ENCODE measurements at places on chromosomes 2 and 18. TPM values are rescaled to one million over a fixed set of nuclear protein-coding genes. Genes with fewer than 3 reads are reported as not detected.
A peak's percentile ranks its signal among the peaks of the same experiment; 100 is the strongest.

The NTSR2 gene
- polyA plus RNA-seq = not detected

GRCh38 chr2:95334916-95335641 is 37.9 kb downstream of the KCNIP3 start:
- DNase-seq = no peak

DNA sequence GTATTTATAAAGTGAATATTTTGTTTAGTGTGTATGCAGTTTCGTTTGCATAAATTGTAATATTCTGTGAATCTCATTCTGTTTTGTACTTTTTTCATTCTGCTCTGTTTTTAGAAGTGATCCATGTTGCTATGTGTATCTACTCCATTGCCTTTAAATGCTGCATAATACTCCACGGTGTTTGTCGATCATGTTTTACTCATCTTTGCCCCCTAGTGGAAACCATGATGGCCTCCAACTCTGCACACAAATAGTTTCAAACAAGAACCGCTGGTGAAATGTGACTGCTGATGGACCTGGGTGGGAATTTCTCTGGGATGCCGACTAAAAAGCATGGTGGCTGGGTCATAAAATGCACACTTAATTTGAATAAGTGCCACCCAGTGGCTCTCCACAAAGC is 32.0 kb upstream of the SKOR2 start:
- no peak for DNase-seq

- DNase-seq = no peak
These were observed 1.3 kb downstream of the DUSP2 start for GRCh38 chr2:96143848-96144480.

The MC5R gene
- 2.2 TPM for polyA plus RNA-seq

DNA sequence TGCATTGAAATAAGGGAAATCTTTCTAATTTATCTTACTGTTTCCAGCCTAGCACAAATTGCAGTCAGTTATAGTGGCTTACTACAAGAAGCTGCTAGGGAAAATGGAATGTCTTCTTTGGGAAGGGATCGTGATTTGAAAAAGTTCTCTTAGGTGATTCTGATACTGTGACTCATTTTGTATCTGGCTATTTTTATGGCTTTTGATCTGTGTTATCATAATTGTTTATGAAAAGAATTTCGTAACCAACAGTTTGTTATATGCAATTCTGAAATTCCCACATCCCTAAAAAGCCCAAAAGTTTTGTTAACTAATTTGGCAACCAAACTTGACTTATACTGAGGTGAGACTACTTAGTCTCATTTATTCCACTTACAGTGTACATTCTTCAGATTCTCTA is 12.4 kb downstream of the PTPN4 start:
- no peak for DNase-seq

- DNase-seq = peak; percentile 27
These were observed 157.4 kb downstream of the TAF4B start for GRCh38 chr18:26383454-26384270.

The UGT1A10 gene
- not detected for polyA plus RNA-seq

DNA sequence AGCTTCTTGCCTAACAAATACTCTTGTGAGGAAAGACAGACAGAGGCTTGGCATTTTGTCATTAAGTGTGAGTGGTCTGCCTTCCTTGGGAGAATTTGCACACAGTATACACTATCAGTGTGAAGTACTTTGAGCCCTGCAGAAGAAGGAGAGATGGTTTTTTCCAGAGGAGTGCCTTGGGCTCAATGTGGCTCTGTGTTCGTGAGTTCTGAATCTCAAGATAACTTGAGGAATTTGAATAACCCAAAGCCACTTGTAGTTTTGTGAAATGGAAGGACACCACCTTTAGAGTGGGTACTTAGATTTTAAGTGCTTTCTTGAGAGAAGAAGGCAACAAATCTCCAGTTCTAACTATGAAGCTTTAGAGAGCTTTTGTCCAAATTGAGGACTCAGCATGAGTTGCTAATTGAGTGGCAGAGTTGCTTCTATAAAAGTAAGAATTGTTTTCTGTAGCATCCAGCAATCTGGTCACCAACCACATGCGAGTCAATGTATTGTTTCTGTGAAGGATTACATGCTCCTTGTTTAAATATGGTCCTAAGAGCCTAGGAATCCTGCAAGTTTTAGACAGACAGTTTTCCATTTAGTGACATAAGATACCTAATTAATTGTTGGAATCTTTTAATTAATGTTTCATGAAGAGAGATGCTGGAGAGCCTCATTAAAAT is 68.3 kb downstream of the BABAM2 start:
- no peak for DNase-seq

DNA sequence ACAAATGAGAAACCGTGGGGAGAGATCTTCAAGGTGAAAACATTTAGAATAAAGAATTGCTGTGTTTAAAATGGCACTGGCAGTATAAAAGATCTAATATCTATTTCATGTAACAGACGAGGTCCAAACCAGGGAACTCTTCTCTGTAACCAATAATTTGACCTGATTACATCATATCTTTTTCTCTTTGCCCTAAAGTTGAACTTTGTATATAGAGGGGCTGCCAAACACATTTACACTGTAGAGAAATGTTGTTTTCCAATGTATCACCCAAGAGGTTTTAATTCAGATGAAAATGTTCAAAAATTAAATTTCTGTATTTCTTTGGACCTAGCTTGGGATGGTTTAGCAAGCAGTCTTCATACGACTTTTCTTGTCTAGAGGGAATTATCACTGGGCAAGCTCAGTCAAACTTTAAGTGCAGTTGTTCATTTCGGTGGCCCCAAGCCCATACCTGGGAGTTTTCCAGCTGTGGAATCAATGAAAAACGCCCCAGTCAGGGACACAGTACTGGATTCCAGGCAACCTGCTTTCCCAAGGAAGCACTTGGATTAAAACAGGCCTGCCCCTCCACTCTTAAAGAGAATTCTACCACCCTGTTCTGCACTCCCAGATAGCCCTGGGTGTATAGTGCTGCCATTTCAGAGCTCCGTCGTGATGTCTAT is 208.5 kb upstream of the FN1 start:
- DNase-seq = peak; percentile 87

DNA sequence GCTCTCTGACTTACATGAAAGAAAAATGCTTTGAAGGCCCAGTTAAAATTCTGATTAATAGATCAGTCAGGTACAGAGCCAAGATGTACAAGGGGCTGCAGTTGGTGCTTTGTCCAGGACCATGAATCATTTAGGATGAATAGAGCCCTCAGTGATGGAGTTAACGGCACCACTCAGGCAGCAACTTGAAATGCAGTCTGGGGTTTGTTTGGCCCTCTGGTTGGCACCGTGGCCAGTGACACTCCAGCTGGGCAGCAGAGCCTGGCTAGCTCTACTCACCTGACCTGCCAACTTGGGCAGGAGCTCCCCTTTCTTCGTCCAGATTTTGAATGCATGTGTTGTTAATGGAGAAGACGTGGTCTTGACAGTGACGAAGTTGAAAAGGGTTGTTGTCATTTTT is 493.0 kb upstream of the ACVR2A start:
- DNase-seq = no peak

DNA sequence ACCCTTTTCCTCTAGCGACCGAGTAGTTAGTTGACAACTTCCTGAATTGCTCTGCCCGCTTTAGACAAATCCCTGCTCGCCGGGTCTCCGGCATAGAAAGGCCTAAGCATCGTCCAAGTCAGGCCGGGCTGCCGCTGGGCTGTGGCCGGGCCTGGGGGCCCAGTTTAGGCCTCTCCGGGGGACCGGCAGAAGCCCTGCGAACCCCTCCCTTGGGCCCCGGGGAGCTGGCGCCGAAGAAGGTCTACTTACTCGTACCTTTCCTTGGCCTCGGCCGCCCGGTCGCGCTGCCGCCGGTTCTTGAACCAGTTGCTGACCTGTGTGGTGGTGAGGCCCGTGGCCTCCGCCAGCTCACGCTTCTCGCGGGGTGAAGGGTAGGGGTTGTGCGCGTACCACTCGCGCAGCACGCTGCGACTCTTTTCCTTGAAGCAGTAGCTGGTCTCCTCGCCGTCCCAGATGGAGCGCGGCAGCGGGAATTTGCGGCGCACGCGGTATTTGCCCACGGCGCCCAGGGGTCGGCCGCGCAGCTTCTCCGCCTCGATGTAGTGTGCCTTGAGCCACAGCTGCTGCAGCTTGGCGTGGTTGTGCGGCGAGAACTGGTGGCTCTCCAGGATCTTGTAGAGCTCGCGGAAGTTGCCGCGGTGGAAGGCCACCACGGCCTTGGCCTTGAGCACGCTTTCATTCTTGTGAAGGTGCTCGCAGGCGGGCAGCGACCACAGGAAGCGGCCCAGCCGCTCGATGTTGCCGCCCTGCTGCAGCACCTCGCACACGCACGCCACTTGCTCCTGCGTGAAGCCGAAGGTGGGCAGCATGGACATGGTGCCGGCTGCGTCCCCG is 739 bp downstream of the SIX2 start:
- no peak for DNase-seq

DNA sequence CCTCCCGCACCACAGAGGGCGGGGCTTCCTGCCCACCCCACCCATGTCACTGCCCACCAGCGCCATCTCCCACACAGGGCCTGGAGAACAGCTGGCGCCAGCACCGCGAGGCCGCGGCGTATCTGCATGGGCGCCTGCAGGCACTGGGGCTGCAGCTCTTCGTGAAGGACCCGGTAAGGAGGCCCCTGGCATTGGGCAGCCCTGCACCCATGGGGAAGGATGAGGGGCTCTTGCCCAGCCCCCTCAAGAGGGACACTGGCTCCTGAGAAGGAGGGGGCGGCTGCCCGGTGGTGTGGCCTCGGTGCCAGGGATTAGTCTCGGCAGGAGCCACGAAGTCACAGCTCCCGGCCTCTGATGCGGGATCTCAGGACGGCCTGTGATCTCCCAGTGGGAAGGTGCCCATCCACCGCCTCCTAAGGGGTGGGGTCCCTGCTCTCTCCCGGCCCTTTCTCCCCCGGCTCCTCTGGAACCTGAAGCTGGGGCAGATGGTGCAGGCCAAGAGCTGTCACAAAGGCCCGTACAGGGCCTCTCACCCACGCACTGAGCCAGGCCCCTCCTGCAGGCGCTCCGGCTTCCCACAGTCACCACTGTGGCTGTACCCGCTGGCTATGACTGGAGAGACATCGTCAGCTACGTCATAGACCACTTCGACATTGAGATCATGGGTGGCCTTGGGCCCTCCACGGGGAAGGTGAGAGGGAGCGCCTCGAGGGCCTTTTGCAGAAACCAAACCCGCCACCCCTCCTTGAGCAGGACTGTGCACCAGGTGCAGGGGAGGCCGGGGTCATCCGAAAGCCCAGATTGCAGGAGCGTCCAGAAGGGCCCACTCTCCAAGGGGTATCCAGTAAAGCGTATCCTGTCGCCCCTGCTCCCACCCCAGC is 9.1 kb downstream of the AGXT start:
- no peak for DNase-seq

- no peak for DNase-seq
These were observed 639.3 kb downstream of the DSC3 start for GRCh38 chr18:30403278-30403677.

DNA sequence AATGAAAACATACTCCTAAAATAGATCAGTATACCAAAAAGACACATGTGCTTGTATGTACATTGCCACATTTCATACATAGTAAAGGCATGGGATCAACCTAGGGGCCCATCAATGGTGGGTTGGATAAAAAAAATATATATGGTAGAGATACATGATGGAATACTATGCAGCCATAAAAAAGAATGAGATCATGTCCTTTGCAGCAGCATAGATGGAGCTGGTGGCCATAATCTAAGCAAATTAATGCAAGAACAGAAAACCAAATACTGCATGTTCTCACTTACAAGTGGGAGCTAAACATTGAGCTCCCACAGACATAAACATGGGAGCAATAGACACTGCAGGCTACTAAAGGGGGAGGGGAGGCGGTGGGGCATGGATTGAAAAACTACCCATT is 18.6 kb upstream of the NCOA1 start:
- DNase-seq = no peak

- DNase-seq = no peak
These were observed 517.2 kb downstream of the PLCL1 start for GRCh38 chr2:198321522-198322088.

DNA sequence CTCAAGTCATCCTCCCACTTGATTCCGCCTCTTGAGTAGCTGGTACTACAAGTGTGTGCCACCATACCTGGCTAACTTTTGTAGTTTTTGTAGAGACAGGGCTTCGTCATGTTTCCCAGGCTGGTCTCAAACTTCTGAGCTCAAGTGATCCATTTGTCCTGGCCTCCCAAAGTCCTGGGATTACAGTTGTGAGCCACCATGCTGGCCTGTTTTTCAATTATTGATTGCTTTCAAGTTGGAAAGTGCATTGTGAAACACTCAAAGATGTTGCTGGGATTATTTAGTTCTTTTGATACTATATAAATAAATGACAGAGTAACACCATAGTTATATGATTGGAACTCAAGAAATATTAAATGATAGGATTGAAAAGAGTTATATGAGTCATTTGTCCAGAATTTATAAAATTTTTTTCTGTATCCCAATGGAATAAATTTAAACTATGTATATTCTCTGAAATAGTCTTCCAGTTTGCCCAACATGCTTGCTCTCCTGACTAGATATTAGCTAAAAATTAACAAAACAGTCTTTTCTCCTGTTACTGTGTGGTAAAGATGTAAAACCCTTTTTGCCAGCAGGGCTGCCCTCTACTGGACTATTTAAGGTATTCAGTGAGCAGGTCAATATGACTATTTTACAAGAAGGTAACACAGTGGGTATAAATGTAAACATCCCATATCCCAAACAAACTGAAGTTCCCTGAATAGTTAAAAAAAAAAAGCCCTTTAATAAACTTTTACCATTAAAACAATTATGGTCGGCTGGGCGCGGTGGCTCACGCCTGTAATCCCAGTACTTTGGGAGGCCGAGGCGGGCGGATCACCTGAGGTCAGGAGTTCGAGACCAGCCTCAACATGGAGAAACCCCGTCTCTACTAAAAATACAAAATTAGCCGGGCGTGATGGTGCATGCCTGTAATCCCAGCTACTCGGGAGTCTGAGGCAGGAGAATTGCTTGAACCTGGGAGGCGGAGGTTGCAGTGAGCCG is 42.7 kb downstream of the ACSL3 start:
- peak; percentile 43 for DNase-seq

DNA sequence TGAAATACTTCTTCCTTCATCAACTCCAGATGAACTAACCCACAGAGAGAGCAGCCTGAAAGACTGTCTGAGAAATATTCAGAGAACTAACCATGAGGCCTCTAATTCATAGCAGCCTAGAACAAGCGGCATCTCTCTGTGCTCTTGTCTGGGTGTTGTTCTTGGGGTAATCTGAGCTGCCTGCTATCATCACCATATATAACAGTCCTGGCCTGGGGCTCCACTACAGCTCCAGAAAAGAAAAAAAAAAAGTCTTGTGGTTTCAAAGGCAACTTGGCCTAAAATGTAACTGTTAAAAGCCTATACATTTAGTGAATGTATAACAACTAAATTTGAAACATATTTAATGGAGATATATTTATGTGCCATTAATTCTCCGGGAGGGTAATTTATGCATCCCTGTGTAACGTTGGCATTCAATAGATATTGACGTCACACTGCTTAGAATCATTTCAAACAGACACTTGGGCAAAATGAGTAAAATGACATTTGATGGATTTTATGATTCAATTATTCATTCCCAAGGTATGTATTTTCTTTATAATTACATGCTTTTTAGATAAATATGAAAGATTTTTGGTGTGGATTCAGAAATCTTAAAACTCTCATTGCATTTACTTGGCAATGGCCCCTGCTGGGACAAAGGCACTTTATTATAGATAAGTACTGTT is 294.3 kb downstream of the HRH4 start:
- no peak for DNase-seq
